Astrocyte of the spinal cord (primary cell): ENCODE measurements at places on chromosomes 4 and X.
A peak's percentile ranks its signal among the peaks of the same experiment; 100 is the strongest.

DNA sequence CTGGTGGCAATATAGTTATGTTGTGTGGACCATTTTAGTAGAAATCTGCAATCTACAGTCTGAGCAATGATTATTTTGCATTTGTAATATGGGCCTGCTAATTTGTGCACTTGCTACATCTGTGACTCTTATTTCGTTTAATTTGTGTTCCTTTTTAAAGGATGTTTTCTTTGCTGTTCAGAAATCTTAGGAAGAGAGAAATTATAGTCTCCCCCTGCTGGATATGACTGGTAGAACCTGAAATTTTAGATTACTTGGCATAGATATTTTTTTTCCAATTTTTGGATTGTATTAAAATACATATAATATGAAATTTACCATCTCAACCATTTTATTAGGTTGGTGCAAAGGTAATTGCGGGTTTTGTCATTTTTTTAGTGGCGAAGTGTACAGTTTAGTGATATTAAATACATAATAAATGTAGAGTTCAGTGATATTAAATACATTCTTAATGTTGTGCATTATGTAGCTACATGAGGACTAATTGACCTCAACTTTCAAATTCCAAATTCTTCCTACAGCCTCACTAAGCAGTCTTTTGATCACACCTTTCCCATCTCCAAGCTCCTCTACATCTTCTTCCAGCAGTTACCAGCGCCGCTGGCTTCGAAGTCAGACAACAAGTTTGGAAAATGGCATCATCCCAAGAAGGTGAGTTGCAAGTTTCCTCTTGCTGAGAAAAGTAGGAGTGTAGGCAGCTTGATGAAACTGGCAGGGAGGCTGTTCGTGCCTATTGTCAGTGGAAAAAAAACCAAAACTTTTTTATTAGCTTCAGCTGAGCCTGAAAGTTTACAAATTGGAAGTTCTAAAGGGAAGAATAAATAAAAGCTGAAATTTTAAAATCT is 82.2 kb downstream of the FNIP2 start:
- DNase-seq = peak; percentile 62

- DNase-seq = peak; percentile 88
Observed at GRCh38 chr4:6272863-6273660, 3.4 kb downstream of the WFS1 start.

GRCh38 chrX:72540318-72540717 is 32.3 kb downstream of the HDAC8 start:
- peak; percentile 44 for DNase-seq

DNA sequence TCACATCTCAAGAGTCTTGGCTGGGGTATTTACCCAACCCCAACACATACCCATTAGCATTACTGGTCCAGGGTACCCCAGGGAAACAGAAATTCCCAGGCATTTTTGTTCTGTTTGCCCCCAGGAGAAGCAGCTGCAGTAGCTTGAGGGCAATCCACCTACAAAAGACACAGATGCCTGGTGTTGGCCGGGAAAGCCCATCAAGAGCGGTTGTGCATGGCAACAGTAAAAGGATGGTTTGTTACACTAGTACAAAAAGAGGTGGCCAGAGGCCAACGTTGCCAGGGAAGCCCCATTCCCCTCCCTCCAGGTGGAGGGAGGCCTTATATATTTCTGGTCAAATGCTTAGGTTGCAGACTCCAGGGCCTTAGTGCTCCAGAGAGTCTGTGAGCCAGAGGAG is 637.8 kb downstream of the BCOR start:
- no peak for DNase-seq

DNA sequence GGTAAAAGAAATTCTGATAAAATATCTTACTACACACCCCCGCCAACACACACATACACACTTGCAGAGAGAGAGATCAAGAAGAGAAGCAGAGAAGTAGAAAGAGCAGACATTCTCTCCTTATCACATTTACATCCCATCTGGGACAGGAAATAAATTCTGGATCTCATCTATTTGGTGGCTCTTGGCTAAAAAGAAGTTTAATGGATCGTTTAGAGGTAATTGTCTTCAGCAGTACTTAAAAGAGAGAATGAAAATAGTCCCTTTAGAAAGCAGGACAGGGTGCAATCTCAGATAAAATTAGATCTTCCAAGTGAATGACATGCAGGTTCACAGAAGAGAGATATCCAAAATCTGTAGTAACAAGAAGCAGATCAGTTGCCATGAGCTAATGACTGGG is 1392.5 kb downstream of the RAPGEF2 start:
- DNase-seq = no peak

- no peak for DNase-seq
Observed at GRCh38 chr4:133996431-133997121, 205.0 kb downstream of the PABPC4L start.

- no peak for DNase-seq
Observed at GRCh38 chr4:109982521-109982920, 69.8 kb downstream of the EGF start.

GRCh38 chr4:164847967-164848649 is 28.9 kb upstream of the APELA start:
- DNase-seq = no peak

- no peak for DNase-seq
Observed at GRCh38 chr4:150863456-150863855, 151.6 kb downstream of the LRBA start.

DNA sequence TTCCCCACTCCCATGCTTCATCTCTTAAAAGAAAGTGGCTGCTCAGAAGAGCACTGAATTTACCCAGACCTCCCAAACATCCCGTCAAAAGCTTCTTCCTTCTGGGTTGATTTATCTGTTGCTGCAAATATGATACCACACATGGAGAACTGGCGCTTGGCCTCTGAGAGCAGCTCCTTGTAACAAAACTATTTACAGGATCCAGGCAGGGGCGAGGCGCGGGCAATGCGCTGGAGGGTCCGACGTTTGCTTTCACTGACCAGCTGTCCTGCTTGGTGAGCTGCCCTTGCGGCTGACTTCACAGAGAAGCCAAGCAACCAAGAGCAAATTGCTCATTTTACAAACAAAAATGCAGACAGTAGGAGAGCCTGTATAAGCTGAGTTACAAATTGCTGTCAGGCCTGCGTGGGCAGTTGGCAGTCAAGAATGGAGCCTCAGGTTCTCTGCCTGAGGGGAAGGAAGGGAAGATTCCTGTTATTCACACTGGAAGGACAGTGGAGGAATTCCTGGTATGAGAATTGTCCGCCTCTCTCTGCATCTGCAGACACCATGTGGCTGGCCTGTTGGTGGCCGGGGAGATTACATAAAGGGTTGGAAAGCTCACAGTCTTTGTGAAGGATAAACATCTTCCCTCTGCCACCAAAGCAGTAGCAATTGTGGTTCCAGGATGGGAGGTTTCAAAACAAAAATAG is 192.2 kb upstream of the LEF1 start:
- DNase-seq = peak; percentile 81

DNA sequence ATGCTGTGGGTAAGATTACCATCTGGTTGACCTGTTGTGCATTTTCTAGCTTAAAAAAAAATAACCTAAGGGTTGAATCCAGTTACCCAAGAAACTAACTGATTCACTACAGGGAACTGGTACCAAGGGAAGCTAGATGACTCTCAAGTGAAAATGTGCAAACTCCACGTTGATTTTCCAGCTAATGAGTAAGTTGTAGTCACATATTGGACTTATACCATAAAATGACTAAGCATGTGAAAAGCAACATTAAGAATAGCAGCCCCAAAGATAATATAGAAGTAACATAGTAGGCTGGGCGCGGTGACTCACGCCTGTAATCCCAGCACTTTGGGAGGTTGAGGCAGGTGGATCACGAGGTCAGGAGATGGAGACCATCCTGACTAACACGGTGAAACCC is 270.9 kb downstream of the SPRY1 start:
- DNase-seq = peak; percentile 62

DNA sequence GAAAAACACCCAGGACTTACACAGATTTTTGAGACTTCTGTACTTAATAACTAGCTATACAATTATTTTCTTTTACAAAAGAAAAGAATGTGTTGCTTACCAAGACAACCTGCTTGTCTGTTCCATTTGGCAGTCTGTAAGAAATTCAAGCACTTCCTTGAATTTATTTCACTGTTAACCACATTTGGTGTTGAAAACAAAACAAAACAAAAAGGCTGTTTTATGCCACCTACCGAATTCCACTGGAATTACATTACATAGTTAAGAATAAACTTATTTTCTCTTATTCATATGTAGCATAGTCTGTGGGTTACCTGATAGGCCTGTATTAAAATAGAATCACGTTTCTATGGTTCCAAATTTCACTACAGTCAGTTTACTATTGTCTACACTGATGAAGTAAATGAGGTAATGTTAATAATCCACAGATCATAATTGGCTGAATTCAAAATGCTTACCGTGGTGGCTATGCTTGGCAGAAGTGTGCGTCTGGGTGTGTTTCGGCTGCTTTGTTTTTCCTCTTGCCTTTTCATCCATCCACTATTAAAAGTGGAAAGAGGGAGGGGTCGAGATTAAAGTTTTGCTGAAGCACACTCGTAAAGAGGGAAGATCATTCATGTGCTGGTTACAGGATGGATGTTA is at the start of gene TLR1:
Gene TLR1 (minus strand): TSS at position 138 of the 642 bp plus-strand sequence. CDS start 5,960 bp downstream, outside the sequence.
- DNase-seq = peak; percentile 74

DNA sequence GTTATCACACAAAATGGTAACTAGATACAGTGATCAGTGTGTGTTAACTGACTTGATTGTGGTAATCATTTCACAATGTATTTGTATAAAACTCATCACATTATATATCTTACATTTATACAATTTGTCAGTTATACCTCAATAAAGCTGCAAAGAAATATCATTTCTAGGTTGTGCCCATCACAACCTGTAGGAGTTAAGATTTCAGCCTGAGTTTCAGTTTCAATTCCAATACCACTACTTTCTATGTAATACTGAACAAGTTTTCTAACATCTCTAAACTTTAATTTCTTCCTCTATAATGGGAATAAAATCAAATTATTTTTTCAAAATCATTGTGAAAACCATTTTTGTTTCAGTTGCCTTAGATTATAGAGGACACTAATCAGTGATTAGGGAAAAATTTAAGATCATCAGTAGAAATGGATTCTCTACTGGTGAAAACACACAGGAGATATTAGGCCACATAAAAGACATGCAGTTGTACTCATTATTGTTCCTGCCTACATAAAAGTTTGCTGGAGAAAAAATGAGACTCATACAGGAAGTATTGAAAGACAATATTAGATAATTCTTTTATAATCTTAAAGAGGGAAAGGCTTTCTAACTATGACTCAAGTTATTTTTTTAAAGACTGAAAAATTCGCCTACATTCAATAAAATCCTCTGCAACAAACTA is 18.4 kb upstream of the TBC1D1 start:
- no peak for DNase-seq

DNA sequence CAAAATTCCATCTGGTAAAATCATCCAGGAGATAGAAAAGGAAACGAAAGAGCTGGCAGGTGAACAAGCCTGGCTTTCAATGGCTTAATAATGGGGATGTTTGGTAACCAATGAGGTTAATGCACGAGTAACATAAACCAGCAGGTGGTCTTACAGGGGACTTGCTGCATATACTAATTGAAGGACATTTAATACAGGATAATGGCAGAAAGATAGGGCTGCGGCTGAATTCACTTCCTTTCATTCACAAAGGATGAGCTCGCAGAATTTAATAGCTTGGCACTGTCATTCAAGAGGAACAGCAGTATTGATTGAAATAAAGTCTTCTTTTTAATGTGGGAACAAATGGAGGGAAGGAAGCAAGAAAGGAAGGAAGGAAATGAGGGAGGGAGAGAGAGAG is 156.3 kb upstream of the RAI2 start:
- no peak for DNase-seq

- peak; percentile 22 for DNase-seq
Observed at GRCh38 chr4:48602763-48603162, 112.7 kb downstream of the ZAR1 start.

DNA sequence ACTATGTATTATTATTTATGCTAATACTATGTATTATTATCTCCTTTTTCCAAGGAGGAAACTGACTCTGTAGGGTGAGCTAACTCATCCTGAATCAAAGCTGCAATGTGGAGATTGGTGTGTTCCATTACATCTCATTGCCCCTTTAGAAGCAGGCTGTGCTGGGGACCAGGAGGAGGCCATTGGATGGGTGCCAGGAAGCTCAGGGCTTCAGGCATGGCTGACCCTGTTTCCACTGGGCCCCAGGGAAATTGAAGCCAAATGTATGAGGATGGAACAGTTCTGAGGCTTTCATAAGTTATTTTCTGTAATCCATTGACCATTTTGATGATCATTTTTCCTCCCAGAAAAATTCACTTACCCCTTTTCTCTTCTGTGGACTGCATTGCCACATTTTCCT is 418.8 kb upstream of the ZFP42 start:
- DNase-seq = no peak

GRCh38 chr4:168765726-168766125 is 244.3 kb downstream of the CBR4 start:
- DNase-seq = peak; percentile 87

GRCh38 chrX:136028383-136028984 is 43.2 kb downstream of the SLC9A6 start:
- DNase-seq = peak; percentile 72

GRCh38 chrX:25941559-25942250 is 196.4 kb upstream of the MAGEB18 start:
- no peak for DNase-seq

GRCh38 chr4:113469926-113470325 is 291.6 kb downstream of the CAMK2D start:
- no peak for DNase-seq

- DNase-seq = peak; percentile 66
Observed at GRCh38 chr4:124322234-124323065, 390.1 kb downstream of the ANKRD50 start.

DNA sequence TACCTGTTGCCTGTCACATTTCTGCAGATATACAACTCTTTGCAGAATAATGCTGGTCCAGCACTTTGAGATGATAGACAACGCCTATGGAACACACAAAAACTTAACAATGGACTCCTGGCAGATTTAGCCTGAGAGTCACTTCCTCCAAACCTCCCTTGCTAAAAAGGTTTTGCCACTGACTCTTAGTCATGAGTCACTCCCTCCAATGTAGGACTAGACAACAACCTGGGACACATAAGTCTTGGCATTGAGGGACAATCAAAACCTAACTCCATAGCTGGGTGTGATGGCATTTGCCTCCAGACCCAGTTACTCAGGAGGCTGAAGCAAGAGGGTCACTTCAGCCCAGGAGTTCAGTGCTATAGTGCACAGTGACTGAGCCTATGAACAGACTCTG is 22.0 kb upstream of the EIF4E start:
- DNase-seq = no peak

GRCh38 chr4:38674258-38675144 is 10.5 kb downstream of the KLF3 start:
- DNase-seq = no peak

GRCh38 chr4:180542445-180543100 is 1700.6 kb upstream of the TENM3 start:
- peak; percentile 92 for DNase-seq

- no peak for DNase-seq
Observed at GRCh38 chr4:7389101-7389701, 45.5 kb downstream of the PSAPL1 start.

DNA sequence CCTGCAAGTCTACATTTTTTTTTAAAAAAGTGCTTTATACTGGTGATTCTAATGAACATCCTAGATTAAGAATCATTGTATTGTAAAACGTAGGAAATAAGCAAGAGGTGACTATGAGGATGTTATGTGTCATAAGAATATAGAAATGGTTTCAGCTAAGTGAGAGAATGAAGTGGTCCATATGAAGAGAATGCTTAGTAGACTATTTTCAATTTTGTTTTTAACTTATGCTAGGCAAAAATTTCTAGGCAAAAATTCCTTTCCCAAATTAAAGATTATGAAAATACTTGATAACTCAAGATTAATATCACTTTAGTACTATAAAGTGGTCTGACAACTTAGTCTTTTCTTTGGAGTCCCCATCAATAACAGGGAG is 825 bp downstream of the DYNLT3 start:
- DNase-seq = no peak
